ENCODE measurements at places on chromosomes 4 and X.

DNA sequence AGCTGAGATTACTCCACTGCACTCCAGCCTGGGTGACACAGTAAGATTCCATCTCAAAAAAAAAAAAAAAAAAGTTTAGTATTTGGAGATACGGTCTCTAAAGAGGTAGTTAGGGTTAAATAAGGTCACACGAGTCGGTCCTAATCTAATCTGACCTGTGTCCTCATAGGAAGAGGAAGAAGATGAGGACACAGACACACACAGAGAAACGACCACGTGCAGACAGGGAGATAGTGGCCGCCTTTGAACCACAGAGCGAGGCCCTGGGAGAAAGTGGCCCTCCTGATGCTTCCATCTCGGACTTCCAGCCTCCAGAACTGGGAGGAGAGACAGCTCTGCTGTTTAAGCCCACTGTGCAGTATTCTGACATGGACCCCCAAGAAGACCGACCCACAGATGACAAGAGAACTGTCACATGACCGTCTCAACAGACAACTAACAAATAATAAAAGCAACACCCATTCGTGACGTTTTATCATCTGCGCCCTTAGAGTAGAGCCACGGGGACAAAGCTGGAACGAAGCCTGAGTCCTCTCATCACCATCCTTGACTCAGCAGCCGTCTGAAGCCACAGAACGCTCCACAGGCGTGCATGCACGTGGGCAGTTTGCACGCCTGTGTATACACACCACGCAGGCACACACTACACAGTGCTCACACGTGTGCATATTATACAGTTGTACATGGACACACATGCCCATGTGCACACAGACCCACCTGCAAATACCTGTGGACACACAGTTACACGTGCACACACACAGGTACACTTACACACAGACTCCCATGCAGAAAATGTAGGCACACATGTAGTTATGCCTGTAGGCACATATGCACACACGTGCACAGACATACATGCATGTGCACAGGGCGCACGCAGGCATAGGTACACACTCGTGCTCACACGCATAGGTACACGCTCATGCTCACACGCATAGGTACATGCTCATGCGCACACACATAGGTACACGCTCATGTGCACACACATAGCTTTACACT lies 51.7 kb downstream of the FAM53A start:
- no peak for DNase-seq

DNA sequence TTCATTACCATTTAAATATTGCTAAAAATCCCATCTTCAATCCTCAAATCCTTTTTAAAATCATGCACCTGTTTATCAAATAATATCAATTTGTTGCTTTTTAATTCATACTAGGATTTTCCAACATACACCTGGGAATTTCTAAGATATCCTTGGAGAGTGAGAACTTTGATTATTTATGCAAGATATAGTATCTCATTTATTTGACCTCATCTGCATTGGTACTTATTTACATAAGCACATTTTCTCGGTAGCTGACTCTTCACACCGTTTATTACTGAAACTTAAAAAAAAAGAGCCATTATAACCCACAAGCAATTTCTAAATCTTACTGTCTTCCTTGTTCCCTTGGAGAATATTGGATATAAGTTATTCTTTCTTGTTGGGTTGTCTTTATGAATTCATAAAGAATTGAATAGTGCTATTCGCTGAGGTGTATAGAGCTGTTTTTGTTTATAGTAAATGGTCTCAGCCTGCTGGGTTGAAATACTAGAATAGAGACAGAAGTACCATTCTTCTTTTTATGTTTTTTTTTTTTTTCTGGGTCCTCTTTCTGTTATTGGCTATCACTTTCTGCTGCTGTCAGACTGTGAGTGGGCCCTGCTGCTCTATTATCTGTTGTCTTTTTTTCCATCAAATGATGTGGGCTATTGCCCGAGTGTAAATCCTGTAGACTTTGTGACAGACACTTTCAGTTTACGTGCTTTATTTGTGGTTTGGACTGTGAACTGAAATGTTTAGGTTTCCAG lies 2.9 kb downstream of the UGT8 start:
- no peak for DNase-seq

- no peak for DNase-seq
These were observed 151.3 kb upstream of the NUDT6 start for GRCh38 chr4:123073650-123074049.

GRCh38 chrX:758917-759316 lies 128.3 kb downstream of the SHOX start:
- DNase-seq = no peak

GRCh38 chr4:28250646-28251045 lies 1390.0 kb downstream of the STIM2 start:
- DNase-seq = no peak

GRCh38 chr4:32752962-32753361 lies 2032.8 kb downstream of the PCDH7 start:
- no peak for DNase-seq

GRCh38 chr4:48331577-48332330 lies 9.6 kb upstream of the SLAIN2 start:
- no peak for DNase-seq

DNA sequence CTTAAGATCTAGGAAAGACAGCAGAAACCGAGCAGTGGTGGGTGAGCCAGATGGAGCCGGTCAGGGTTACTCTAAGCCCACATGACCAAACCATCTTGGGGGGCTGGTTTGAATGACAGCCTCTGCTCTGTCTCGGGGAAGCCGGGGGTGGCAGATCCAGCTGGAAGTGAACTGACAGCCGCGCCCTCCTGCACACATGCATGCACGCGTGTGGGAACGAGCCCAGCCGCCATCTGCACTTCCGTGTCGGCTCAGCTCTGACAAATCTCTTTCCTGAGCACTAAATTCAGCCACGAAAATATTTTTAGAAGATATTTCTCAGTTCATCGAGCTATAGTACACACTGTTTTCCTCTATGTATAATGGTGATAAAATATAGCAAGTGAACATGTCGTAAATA lies 115.5 kb downstream of the DCTD start:
- no peak for DNase-seq

GRCh38 chrX:30904632-30905031 lies 15.6 kb upstream of the TAB3 start:
- no peak for DNase-seq

- no peak for DNase-seq
These were observed 22.4 kb downstream of the SH3TC1 start for GRCh38 chr4:8221476-8221875.

- DNase-seq = no peak
These were observed 1028.1 kb downstream of the C4orf33 start for GRCh38 chr4:130124066-130124465.
